ENCODE measurements at places on chromosomes 12 and 14.

GRCh38 chr14:96632363-96632758, 130.2 kb downstream of the PAPOLA start:
- no peak for DNase-seq

- DNase-seq = no peak
Measured at GRCh38 chr14:105765893-105766614, 239.7 kb downstream of the TMEM121 start.

GRCh38 chr14:93803408-93804318, 15.4 kb upstream of the PRIMA1 start:
- DNase-seq = no peak

DNA sequence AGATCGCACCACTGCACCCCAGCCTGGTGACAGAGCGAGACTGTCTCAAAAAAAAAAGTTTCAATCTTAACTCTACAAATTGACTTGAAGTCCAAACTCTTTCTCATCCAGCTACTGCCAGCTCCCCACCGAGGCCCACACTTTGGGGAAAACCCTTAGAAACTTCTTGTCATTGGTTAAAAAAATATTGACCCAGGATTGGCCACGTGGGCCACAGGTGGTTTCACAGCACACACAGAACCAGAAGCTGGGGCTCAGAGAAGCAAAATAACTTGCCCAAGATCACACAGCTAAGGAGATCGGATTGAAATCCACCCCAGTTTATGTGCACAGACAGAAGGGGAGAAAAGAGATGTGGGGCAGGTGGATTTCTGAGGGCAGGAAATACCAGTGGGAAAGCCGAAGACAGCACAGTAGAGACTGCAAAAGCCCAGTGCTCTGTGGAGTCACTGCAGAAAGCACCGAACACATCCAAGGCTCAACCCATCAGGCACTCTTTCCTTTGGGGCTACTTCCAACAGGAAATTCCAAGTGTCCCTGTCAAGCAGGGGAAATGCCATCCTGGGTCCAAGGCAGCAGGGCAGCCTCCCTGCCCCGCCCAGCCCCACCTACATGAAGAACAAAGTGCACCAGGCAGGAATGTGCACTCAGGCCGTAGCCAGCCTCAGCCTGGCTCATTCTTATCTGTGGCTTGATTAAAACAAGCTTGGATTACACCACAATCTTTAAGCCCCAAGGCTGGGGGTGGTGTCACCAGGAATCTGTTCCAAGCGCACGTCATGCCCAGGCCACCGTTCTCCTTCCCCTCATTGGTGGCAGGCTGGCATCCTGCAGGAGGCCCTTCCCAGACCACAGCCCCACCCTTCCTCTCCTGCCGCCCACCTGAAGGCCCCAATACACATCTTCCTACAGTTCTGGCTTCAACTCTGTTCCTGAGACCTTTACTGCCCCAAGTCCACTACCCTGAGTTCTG, 72.5 kb downstream of the ITPK1 start:
- DNase-seq = no peak

DNA sequence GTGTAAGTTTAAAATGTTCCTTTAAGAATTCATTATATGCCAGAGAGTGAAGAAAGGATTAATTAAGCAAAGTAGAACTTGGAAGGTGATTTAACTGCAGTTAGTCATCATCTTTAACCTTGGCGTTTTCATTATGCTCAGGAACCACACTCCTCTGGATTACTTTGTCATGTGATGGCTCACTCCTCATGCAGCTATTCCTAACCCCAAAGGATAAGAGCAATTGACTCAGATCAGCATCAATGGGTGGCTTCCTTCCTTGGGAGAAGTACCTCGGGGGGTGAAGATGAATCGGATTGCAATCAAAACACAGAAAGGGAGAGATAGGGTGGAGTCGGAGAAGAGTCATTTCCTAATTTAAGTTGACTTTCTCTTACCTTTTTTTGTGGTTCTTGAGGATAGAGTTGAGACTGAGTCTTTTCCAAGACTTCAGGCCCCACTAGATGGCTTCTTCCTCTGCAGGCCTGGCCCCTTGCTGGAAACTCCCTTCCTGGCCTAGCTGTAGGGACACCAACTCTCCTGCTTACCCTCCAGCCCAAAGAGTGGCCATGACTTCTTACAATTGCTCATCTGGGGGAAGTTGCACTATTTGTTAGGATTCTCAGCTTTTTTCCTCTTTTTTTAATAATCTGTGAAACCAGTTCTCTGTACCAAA, 238.6 kb upstream of the DDHD1 start:
- peak; percentile 67 for DNase-seq

DNA sequence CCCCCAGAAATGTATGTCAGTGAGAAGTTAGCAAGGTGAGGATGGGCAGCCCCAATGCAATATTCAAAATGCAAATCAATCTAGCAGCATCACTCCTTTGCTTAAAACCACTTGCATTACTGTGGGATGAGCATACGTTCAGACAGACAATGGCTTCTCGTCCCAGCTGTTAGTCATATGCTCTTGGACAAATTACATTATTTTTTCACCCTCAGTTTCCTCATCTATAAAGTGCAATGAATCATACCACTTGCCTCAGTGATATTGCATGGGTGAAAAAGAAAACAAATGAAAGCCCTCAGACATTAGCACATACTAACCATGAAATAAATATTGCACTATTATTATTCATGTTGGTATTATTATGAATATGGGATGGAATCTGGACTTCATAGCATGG, 132.3 kb downstream of the C12orf75 start:
- DNase-seq = no peak

GRCh38 chr14:79571366-79571765, 639.9 kb downstream of the DIO2 start:
- no peak for DNase-seq

DNA sequence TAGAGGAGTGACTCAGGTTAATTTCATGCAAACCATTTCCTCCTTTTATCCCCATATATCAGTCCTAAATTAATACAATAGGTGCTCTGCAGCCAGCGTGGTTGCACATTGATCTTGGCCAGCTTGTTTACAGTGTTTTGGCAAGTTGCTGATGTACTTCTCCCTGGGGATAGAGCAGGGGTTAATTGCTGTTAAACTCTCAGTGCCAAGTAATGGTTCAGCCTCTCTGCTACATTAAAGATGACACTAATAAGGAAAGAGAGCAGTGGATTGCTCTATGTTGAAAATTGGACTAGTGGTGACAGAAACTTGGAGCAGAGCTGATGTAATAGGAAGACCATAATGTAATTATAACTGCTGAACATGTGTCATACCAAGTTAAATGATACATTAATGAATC, 717.5 kb downstream of the RERGL start:
- DNase-seq = no peak

GRCh38 chr12:54975875-54976274, 8.7 kb downstream of the TESPA1 start:
- DNase-seq = no peak

- no peak for DNase-seq
Measured at GRCh38 chr12:92186038-92186470, 40.4 kb upstream of the BTG1 start.

DNA sequence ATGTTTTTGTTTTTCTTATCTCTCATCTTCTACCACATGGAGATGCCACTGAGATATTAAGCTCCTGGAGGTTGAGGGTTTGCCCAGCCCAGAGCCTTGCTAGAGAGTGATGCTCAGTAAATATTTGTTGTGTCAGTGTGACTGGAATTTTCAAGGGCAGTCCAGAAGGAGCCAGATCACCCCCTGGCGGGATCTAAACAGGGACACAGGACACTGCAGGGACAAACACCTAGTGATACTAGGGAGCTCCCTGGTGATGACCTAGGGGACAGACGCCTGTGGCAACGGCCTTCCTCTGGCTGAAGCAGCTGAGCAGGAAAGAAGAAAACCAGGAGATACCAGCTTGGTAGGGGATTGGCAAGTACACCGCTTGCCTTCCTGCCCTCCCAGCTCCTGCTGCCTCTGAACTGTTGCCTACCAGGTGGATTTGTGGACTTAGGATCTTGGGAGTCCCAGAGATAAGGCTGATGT, 714.4 kb upstream of the TBX3 start:
- DNase-seq = no peak

GRCh38 chr14:59754256-59754655, 116.3 kb downstream of the RTN1 start:
- DNase-seq = no peak

DNA sequence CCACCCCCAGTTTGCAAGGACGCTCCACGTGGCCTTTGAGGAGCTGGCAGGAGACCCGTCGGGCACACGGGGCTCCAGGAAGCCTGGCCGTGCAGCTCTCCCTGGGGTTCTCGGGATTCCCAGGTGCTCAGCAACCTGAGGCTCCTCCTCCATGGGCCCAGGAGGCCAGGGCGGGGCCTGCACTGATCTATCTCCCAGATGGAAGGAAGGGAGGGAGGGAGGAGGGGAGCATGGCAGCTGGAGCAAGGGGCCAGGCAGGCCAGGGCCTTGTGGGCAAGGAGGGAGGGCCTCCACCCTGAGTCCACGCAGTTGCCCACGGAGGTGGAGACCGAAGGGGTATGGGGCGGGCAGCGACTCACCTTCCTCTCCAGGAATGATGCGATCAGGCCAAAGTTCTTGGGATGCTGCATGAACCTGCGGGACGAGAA, 127.3 kb downstream of the RFLNA start:
- DNase-seq = no peak

DNA sequence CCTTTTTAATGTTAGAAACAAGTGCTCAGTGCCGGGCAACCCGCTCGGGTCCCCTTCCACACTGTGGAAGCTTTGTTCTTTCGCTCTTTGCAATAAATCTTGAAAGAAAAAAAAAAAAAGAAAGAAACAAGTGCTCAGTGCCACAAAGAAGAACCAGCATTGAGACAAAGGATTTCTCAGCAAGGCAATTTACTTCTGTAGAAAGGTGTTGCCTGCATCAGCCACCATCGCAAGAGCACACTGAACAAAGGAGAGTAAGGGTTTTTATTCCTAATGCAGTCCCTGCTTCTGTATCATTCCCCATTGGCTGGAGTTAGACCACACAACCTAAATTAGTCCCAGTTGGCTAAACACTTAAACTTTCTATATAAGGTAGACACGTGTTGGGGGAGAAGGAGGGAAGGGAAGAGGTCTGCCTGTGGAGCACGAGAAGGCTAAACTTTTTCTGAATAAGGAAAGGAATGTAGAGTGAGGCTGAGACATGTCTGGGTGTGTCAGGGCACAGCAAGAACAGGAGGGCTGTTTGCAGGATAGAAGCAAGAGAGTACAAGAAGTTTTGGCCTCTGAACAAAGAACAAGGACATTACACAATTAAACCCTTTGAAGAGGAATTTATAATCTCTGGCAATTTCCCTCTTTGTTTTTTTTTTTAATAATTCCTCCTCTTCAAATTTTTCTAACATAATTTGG, 21.4 kb downstream of the KLRF2 start:
- no peak for DNase-seq

GRCh38 chr12:29565727-29566126, 68.2 kb upstream of the OVCH1 start:
- DNase-seq = no peak

DNA sequence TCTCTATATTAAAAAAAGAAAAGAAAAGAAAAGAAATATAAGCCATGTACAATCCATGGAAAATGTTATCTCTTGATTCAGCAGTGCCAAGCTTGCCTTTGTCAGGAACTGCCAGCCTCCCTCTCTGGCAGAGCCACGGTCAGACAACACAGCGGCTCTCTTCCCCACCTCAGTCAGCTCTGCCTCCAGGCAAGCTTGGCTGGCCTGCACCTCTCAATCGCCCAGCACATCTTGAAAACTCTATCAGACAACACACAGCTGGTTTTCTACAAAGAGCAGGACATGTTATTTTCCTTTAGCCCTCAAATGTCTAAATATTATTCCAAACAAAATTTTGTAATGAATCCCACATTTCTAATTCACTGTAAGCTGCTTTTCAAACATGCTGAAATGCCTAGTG, 20.0 kb upstream of the GCH1 start:
- no peak for DNase-seq

GRCh38 chr14:35701531-35701930, 107.6 kb downstream of the RALGAPA1 start:
- no peak for DNase-seq

GRCh38 chr12:572532-572899, 90.7 kb downstream of the NINJ2 start:
- DNase-seq = no peak

GRCh38 chr12:71558445-71558844, 105.2 kb downstream of the ZFC3H1 start:
- peak; percentile 5 for DNase-seq

DNA sequence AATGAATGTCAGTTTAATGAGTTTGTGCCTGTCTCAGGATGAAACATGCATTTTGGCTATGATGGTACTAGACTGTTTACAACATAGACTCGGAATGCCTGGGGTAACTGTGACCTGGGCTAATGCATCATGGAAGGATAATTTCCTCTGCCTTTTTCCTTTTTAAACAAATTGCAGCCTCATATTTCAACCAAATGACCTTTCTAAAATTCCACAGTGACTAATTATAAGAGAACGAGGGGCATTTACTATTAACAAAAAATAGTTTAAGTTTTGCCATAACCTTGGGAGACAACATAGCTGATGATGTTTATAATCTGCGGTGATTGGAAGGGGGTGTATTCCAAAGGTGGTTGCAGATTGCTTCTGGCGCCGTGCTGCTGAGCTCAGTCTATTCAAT, 1140.5 kb downstream of the GALC start:
- no peak for DNase-seq

DNA sequence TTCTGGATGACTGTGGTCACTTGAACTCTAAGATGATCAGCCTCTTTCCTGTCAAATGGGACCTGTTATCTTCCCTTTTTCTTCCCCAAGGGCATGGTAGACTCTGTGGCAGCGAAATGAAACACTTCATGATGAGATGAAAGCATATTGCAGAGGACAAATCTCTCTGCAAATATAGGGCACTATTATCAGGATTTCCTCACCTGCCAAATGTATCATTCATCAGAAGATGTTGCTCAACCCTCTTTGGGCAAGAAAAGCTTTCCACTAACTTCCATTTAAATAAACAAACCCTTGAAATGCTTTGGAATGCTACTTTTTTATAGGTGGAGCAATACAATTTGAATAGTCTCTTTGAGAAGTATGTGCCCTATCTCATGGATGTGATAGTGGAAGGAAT, 105.0 kb downstream of the DNAH10 start:
- DNase-seq = no peak

DNA sequence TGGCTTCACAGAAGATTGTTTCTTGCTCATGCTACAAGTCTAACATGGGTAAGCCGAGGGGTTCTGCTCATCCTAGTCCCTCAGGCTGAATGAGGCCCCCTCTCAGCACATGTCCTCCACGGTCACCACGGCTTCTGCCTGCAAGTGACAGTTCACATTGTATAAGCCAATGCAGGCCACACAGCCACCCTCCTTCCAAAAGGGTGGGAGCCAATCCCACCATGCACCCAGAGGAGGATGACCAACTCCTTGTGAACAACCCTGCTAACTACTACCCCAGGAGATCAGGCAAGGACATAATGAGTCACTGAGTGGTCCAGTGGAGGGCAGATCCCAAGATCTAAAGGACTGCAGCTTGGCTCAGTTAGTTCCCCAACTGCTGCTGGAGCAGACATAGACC, 6.1 kb downstream of the SPRING1 start:
- no peak for DNase-seq

GRCh38 chr12:25615119-25615518, 62.0 kb upstream of the LMNTD1 start:
- peak; percentile 81 for DNase-seq

GRCh38 chr12:9271875-9272274, 63.7 kb upstream of the PZP start:
- no peak for DNase-seq
